ENCODE measurements at places on chromosomes 7 and 10. TPM values are rescaled to one million over a fixed set of nuclear protein-coding genes. Genes with fewer than 3 reads are reported as not detected.

DNA sequence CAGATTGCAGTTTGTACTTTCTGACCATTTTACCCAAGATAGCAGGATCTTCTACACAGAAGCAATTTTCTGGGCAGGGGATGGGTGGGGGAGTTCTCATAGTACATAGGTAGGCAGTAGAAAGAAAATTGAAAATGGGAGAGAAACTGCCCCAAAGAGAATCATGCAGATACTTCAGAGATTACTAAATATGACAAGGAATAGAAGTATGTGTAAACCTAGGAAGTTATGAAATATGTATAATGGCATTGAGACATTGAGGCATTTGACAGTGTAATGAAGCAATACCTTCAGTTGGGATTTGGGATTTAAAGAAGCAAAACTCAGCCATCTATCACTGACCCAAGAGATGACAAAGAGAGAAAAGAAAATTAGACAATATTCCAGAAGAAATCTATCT, 233.0 kb downstream of the PTN start:
- DNase-seq = no peak

- no peak for DNase-seq
Observed at GRCh38 chr7:47572939-47573757, 8.8 kb downstream of the TNS3 start.

DNA sequence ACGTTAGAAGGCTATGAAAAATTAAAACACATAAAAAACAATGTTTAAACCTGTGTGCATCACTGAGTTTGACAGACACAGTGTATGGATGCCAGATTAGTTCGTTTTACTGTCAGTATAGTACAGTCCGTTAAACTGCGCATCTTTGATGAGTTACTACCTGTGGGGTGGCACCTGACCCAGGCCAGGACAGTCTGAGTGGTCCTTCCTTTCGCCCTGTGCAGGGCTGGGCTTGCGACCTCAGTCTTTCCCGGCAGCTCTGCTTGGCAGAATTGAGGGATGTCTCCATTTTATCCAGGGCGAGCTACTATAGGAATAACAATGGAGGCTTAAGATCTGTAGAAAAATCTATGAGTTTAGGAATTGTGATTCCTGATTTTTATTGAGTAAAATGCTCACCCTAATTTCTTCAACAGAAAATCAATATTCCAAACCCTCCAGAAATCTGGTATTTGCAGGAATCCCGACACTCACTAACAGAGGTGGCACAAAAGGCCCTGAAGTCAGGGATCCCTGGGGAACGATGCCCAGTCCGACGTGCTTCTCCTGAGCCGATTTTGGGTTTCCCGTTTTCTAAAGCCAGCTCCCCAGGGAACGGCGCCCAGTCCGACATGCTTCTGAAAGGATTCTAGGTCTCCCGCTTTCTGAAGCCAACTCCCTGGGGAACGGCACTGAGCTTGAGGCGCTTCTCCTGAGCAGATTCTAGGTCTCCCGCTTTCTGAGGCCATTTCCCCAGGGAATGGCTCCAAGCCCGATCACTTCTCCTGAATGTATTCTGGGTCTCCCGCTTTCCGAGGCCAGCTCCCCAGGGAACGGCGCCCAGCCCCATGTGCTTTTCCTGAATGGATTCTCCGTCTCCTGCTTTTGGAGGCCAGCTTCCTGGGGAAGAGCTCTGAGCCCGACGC, 377.6 kb downstream of the DNAJB6 start:
- DNase-seq = no peak

- no peak for DNase-seq
Observed at GRCh38 chr7:3780525-3780924, 479.5 kb downstream of the SDK1 start.

DNA sequence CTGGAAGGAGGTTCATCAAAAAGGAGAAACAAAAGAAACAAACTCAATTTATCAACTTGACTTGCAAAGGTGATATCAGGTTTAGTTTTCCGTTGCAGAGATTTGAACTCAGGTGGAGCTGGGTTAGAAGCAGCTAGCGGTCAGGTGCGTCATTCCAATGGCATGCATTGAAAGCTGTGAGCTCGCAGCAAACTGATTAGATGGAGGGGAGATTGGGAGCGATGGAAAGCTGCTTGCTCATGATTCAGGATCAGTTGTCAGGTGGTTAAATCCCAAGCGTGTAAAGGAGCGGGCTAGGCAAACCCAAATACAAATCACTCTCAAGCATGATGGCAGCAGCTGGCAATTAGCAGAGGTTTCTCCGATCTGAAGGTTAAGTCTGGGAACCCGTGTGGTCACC, 49.3 kb upstream of the AFAP1L2 start:
- no peak for DNase-seq

DNA sequence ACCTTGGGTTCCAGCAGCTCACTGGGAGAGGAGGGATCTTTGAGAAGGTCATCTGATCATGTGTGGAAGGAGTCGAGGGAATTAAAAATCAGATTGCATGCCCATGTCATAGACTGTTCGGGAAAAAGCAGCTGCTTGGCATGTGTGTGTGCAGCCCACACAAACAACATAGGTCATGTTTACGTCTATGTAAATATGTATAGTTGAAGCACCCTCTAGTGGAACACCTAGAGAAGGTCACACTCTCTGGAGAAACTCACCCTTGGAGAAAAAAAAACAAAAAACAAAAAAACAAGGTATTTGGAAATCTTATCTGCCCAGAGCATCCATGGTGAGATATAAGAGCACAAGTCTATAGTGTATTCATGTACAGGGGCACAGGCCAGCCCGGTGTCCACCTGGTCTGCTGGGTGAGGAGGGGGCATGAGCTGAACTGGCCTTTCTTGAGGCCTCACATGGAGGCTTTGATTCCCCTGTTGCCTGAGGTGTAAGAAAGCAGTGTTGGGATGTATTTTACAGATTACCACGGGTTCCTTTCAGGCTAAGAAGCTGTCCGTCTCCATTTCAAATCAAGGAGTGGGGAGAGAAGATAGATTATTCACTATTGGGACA, 98.0 kb downstream of the NPY start:
- DNase-seq = peak; percentile 5

GRCh38 chr10:11719496-11720259, 22.5 kb upstream of the ECHDC3 start:
- DNase-seq = no peak

GRCh38 chr7:47233996-47234395, 347.9 kb downstream of the TNS3 start:
- no peak for DNase-seq

DNA sequence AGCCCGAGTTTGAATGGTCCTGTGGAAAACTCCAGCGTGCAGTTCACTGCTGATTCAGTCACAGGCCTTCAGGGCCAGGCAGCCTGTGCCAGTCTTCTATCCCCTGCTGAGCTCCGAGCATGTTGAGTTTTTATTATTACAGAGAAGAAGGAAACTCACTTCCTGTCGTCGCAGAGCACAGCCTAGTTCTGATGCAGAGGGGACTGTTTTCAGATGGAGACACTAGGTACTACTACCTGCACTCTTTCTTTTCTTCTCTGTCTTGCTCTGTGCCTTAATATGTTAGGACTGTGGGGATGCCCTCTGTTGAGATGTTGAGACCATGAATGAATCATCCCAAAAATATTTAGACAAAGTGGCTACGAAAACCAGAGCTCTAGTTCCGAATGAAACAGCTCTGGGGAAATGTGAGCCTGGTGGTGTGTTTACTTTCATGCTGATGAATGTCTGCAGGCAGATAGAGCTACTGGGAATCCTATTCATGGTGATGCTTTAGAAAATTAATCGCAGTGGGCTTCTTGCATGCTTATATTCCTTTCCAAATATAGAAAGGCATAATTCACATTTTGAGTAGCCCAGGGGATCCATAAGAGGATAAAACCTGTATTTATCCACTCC, 29.6 kb downstream of the CASP7 start:
- peak; percentile 50 for DNase-seq

- DNase-seq = no peak
Observed at GRCh38 chr7:17159500-17160037, 138.9 kb upstream of the AHR start.

The C10orf67 gene
- total RNA-seq = not detected

DNA sequence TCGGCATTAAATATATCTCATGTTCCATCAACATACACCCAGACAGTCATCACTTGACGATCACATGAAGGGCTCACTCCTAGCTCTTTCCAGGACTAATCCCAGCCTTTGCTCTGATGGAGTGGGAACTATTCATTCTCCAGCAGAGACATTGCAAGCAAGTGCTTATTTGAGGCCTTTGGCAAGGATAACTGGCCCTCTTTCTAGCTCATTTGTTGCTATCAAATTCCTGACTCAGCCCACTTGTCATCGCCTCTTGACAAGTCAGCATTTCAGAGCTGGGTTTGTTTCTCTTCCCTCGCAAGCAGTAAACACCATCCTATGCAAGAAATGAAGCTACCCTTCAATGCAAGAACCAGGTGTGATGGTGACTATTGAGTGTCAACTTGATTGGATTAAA, 1165.7 kb upstream of the AUTS2 start:
- no peak for DNase-seq

GRCh38 chr7:159172400-159172799, 27.7 kb upstream of the VIPR2 start:
- no peak for DNase-seq

The CNPY1 gene
- total RNA-seq = not detected

- DNase-seq = peak; percentile 72
Observed at GRCh38 chr10:7354330-7355047, 56.3 kb downstream of the SFMBT2 start.

GRCh38 chr10:78802866-78803265, 265.9 kb upstream of the ZMIZ1 start:
- DNase-seq = peak; percentile 4

DNA sequence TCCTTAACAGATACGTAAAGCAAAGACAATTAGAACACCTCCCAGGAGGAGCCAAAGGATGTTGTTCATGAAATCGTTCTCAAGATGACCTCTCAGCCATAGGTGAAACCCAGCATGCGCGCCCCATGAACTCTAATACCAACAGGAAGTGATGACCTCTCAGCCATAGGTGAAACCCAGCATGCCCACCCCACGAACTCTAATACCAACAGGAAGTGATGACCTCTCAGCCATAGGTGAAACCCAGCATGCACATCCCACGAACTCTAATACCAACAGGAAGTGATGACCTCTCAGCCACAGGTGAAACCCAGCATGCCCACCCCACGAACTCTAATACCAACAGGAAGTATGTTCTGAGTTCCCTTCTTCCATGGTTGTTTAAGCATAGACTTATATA, 205.2 kb upstream of the ADARB2 start:
- DNase-seq = no peak

DNA sequence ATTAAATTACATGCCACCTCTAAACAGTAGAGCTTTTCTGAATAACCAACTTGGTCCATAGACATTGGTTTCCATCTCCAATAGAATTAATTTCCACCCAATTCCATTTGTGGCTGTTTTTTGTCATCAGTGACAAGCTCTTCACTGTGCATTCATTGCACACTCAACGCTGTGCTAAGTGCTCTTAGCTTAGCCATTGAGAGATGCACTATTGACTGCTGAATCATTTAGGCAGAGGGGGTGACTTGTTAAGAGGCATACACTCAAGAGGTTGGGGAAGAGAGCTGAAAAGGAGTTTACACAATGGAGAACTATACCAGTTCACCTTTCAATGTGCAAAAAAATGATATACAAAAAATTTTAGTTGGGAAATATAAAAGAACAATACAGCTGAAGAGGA, 31.9 kb upstream of the CBLL1 start:
- no peak for DNase-seq

The PNLIPRP1 gene
- not detected for total RNA-seq

DNA sequence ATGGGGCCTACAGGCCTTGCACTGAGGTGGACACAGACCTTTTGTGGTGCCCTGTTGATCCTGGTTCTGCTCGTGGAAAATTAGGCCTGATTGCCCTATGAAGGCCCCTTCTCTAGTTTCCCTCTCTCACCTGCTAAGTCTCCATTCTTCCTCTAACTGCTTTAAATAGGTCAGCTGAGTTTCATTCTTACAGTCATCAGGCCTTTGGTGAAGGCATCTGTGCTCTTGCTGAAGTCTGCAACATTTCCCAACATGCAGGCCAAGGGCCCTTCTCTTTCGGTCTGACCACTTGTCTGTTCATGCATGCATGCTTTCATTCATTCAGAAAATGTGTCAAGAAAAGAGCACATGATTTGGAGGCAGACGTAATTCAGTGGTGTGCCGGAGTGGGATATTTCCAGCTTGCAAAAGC, 244.0 kb downstream of the BUB3 start:
- no peak for DNase-seq

DNA sequence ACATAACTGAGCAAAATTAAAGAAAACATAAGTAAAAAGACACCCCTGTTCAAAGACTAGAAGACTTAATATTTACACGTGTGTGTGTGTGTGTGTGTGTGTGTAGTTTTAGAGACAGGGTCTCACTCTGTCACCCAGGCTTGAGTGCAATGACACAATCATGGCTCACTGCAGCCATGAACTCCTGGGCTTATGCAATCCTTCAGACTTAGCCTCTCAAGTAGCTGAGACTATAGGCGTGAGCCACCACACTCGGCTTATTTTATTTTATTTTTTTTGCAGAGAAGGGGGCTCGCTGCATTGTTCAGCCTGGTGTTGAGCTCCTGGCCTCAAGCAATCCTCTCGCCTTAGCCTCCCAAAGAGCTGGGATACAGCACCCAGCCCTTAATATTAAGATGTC, 90.3 kb downstream of the JMJD1C start:
- DNase-seq = peak; percentile 13

The GLI3 gene
- total RNA-seq = 1.0 TPM

GRCh38 chr7:142792129-142792528, 21.4 kb downstream of the PRSS2 start:
- no peak for DNase-seq

The MMD2 gene
- not detected for total RNA-seq

- no peak for DNase-seq
Observed at GRCh38 chr7:39433550-39433949, 132.7 kb upstream of the YAE1 start.

DNA sequence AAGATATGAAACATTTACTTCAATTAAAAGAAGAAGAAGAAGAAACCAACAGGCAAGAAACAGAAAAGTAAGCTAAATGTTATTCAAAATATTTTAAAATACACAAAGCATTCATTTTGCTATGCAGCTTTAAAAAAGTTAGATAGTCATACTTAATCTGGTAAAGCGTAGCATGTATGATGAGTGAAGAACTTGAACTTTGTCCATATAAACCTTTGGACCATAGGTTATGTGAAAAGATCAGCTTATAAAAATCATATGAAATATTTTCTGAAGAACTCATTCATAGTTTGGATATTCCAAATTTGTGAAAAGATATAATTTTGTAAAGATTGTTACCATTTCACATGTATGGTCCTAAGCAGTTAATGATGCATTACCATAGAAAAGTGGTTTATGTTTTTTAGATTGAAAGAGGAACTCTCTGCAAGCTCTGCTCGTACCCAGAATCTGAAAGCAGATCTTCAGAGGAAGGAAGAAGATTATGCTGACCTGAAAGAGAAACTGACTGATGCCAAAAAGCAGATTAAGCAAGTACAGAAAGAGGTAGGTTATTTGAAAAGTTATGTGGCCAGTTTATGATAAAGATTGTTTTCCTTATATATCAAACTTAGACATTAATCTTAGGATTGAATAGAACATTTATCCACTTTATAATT, 37.3 kb downstream of the KIF20B start:
- DNase-seq = no peak
